ENCODE measurements at places on chromosomes 1 and 21.

- DNase-seq = no peak
Observed at GRCh38 chr21:46128933-46129571, 26.3 kb downstream of the FTCD start.

- DNase-seq = no peak
Observed at GRCh38 chr1:212254853-212255363, 30.3 kb upstream of the PPP2R5A start.

DNA sequence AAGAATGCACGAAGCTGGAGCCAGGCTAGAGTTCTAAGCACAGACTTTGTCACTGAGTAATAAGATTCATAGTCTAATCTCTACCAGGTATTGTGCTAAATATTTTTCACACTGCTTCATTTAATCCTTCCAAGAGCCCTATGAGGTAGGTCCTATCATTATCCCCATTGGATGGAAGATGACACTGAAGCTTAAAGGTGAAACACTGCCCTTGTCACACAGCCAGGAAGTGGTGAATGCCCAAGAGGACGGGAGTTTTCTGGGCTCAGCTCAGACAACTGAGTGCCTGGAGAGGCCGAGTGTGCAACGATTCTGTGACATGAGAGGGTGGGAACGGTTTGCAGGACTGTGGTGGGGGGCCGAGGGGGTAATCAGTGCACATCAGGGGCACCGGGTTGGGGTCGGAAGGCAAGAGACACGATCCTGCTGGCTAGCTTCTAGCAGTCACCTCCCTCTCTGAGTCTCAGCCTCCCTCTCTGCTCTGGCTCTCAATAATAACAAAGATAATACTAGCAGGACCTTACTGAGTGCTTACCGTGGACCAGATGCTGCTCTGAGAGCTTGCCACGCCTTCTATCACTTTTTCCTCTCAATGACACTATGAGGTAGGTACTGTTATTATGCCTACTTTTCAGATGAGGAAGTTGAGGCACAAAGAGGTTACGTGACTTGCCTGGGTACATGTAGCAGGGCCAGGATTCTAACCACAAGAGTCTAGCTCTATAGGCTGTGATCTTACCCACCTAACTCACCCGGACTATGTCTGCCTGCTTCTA is 12.4 kb downstream of the KCNQ4 start:
- DNase-seq = no peak

DNA sequence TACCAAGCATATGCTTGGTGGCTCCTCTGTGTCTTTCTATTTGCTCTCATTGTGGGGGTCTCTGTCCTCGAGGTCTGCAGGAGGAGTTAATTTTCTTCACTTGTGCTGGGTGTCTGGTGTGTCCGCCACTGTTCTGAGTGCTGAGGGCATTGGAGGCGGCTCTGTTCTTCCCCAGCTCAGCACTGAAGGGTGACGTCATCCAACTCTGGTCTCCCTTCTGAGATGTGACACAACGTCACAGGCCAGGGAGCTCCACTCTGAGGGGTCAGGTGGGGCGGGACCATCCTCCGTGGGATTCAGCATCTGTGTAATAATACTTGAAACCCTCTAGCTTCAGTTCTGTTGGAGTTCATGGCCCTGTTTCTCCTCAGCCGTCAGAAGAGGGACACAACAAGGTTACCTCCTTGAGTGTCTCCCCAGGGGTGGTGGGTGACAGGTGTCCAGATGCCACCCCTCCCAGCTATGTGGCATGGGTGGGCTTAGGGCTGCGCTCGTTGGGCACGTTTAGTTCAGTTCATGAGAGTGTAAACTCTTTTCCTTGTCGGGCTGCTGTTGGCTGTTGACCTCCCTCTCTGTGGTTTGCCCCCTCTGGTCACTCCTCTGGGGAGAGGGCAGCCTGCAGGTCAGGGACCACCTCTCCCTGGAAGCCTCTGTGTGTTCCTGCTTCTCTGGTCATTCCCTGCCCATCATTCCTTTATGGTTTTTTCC is 3.1 kb downstream of the IBA57 start:
- no peak for DNase-seq

DNA sequence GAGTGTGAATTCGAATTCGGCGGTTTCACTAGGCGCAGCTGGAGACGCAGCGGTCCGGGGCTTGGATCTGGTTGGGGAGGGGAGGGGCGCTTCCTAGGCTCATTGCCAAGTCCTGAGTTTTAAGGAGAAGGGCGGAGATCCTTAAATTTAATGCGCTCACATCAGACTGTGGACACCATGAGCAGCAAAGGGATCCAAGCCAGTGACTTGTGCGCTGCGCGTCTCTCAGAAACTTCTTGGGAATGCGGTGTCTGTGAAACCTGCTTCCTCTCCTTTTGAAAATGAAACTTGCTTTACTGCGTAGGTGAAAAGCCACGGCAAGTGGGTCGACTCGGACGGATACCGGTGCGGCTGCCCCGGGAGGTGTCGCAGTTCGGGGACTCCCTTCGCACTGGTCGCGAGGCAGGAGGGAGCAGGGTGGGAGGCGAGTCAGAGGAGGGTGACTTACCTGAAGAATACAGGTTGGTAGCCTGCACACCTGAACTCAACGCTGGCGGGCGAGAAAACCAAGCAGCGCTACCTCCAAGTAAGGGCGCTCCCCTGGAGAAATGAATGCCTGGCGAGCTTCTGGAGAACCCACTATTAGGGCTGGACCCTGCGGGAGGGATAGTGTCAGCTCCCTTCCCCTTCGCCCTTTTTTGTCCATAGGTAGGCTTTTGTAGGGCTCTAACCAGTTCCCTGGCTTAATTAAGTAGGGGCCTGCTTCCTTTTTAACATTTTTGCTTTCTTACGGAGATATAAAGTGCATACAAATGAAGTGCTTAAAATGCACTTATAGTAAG is 992 bp downstream of the TENT5C start:
- no peak for DNase-seq

GRCh38 chr1:241773991-241774390 is 74.0 kb upstream of the EXO1 start:
- no peak for DNase-seq

DNA sequence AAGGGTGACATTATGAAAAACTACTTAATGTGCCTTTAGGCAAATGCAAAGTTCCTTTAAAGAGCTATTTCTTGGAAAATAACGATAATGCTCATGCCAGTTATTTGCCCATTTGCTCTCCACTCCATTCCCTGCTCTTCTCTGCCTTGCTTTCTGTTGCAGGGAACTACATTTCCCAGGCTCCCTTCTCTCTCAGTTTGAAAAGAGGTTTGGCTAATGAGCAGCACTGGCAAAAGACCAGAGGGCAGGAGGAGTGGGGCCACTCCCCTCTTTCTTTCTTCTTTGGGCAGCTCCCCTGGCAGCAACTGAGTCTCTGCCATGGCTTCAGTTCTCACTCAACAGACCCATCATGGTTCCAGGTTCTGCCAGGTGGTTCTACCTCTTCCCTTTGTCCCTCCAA is 130.5 kb downstream of the RWDD3 start:
- no peak for DNase-seq

- DNase-seq = no peak
Observed at GRCh38 chr21:41158026-41158425, 9.9 kb upstream of the BACE2 start.

- DNase-seq = no peak
Observed at GRCh38 chr1:111879081-111879480, 110.4 kb downstream of the KCND3 start.

DNA sequence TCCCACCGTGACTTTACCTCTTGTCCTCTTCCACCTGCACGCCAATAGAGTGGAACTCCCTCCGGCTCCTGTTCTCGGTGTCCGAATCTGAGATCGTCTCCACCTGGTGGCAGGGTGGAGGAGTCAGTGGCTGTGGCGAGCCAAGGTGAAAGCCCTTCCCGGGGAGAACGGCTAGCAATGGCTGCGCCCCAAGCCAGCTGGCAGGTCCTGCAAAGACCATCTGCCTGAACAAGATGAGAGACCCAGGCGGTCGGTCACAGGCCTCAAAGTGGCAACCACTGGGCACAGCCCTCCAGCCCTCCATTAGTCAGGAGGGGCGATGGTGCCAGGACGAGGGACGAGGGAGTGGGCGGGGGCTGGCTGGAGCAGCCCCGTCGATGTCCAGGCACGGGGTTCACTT is 25.4 kb upstream of the SMIM12 start:
- DNase-seq = peak; percentile 83
